ENCODE measurements at places on chromosomes 1 and 21.

DNA sequence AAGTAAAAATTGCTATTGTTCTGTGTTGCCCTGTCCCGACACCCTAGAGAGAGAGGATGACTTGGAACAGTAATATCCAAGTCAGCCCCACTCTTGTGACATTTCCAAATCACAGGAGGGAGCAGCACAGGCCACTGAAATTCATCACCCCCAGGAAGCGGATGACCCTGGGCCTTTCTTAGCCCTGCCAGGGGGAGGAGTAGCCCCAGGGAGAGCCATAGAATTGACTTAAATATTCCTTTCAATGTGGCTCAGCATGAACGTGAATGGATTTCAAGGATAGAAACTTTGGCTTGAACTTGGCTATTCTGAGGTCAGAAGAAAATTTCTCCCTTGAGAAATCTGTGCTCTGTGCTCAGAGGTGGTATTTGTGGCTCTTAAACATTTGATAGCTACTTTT, 80.6 kb downstream of the CENPF start:
- DNase-seq: no peak

DNA sequence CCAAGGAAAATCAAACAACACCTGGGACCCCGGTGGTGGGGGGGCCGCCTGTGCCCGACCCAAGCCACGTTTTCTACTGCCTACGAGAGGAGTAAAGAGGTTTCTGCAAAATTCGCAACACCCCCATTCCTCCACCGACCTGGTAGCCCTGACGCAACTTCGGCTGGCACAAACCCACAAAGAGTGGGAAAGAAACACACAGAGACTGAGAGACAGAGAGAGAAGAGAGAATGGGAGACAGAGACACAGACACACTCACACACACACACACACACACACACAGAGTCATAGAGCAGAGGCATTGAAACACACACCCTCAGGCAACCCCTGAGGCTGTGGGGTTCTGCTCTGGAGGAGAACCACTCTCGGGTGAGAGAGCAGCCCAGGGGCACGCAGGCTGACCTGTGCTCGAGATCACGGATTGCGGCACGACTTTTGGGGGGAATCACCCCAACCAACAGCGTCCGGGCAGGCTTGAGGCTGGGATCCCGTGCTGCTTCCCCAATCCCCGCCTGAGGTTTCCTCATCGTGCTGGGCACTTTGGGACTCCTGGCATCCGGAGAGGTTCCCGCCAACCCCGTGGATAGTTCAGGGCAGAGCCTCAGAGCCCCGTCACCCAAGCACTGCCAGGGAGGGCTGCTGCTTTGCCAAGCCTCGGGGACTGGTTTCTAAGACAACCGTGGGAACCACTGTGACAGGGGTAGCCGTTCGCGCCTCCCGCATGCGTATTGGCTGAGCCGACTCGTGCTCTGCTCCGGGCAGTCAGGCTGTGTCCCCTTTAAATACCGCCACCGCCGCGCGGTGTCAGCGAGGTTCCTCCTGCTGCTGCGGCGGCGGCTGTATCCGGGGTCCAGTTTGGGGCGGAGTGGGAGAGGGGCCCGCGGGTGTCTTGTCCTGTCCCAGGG, 682.4 kb upstream of the TPTE start:
- DNase-seq: no peak

- no peak for DNase-seq
These were observed 232.6 kb downstream of the SRGAP2C start for GRCh38 chr1:121417325-121417923.

DNA sequence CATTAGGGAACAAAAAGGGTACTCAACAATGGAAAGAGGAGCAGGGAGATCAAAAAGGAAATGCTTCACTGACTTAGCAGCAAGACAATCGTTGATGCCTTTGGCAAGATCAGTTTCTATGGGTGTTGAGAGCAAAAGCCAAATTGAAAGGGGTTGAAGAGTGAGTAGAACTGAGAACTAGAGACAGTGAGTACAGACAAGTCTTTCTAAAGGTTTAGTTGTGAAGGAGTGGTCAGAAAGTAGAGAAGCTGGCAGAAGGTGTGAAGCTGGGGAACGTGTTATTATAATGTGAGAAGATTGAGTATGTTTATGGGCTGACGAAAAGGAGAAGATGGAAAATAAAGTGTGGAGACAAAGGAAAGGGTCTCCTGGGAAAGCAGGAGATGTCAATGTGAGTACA, 221.2 kb upstream of the USP25 start:
- DNase-seq: no peak

DNA sequence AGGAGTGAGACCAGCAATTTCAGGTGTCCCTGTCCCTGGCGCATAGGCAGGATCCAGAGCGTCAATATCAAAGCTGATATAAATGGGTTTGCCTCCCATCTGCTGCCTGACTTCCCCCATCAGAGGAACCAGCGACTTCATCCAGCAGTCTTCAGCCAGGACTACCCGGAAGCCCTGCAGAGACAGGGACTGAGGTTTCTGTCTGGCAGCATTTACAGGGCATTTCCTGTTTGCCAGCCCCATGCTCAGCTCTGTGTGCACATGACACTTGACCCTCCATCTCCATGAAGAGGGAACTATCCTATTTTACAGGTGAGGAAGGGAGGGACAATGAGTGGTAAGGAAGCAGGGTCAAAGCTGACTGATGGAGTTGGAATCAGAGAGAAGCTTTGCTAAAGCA, 7.2 kb downstream of the AGMAT start:
- DNase-seq: no peak

GRCh38 chr1:22282364-22282995, 139.6 kb upstream of the WNT4 start:
- DNase-seq: no peak

GRCh38 chr1:50139339-50140181, 30.8 kb downstream of the ELAVL4 start:
- DNase-seq: no peak

DNA sequence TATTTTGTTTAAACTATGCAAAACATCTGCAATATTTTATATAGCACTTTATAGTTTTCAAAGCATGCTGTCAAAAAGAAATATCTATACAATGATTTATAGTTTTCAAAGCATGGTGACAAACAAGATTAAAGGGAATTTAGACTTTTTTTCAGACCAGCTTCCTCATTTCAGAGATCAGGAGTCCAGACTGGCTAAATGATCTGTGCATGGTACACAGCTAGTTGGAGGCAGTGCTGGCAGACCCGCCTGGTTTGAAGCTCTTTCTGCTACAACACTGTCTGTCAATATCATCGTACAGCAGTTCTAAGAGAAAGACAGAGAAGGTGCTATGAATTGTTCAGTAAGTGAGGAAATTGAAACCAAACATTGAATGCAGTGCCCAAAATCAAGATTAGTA, 479.0 kb downstream of the PTBP2 start:
- DNase-seq: no peak

DNA sequence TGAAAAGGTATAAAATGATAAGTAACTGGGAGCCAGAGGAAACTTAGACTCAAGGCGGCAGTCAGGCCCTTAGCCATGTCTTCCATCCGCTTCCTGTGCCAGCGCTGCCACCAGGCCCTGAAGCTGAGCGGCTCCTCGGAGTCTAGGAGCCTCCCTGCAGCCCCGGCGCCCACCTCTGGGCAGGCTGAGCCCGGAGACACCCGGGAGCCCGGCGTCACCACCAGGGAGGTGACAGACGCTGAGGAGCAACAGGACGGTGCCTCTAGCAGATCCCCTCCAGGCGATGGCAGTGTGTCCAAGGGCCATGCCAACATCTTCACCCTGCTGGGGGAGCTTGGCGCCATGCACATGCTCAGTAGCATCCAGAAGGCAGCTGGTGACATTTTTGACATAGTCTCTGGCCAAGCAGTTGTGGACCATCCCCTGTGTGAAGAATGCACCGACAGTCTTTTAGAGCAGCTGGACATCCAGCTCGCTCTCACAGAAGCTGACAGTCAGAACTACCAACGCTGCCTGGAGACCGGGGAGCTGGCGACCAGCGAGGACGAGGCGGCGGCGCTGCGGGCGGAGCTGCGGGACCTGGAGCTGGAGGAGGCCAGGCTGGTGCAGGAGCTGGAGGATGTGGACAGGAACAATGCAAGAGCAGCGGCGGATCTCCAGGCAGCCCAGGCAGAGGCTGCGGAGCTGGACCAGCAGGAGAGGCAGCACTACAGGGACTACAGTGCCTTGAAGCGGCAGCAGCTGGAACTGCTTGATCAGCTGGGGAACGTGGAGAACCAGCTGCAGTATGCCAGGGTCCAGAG, at the start of gene BECN2:
Gene BECN2, plus strand, starts transcription at position 76 of the 803 bp plus-strand sequence. Its CDS starts 0 bp downstream, at position 76.
- DNase-seq: no peak

- DNase-seq: no peak
These were observed 55.4 kb downstream of the ALPL start for GRCh38 chr1:21564521-21565095.

DNA sequence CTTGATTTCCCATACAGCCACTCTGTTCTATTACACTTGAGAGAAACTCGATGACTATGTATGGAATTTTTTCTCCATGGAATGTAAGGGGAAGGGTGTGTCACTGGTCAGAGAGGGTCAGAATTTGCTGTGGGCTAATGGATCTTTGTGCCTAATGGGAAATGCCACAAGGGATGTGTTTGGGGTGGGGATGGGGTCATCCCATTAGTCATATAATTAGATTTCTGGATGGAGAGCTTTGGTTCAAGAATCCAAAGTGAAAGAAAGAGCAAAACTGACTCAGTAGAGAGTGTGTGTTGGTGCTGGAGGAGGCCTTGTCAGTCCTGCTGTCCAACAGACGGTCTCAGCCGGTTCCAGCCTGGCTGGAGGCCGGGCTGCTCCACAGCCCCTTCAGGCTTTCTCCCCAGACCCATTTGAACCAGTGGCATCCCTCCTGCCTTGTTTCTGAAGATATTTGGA, 86.4 kb downstream of the LAMC2 start:
- no peak for DNase-seq

GRCh38 chr1:48405400-48405799, 66.6 kb downstream of the SPATA6 start:
- no peak for DNase-seq

- no peak for DNase-seq
These were observed 16.9 kb downstream of the MATN1 start for GRCh38 chr1:30706528-30706927.
